Type B pancreatic cell (in vitro differentiated cells): ENCODE measurements at places on chromosomes 12 and 14. TPM values are rescaled to one million over a fixed set of nuclear protein-coding genes. Genes with fewer than 3 reads are reported as not detected.

GRCh38 chr14:101060171-101060601 lies 156.7 kb upstream of the RTL1 start:
- no peak for DNase-seq

Gene LUM
- 32.8 and 49.5 TPM in 2 replicates for total RNA-seq

Gene LRIG3
- 32.4 and 51.4 TPM in 2 replicates for total RNA-seq

DNA sequence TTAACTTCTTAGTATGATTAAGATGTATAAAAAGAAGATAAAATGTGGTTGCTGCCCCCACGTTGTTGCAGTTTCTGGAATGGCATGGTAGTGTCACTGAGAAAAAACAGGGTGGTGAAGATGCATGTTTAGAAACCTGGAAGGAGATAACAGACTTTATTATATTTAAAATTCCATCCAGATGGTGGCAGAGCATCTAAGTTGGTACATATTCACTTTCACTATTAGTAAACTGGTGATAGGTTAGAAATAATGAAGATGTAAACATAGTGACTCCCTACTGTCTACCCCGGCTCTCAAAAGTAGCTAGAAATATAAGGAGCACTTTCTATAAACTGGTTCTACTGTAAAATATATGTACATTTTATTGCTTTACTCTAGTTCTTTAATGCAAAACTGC lies 279.3 kb downstream of the NPAS3 start:
- DNase-seq, result no peak

- no peak for DNase-seq
These were observed 105.0 kb downstream of the SNAPC1 start for GRCh38 chr14:61866932-61867920.

Gene FLVCR2
- total RNA-seq, result 5.6 and 11.8 TPM in 2 replicates

Gene C12orf54
- total RNA-seq, result not detected in 2 replicates

Gene SIX6
- not detected in 2 replicates for total RNA-seq

DNA sequence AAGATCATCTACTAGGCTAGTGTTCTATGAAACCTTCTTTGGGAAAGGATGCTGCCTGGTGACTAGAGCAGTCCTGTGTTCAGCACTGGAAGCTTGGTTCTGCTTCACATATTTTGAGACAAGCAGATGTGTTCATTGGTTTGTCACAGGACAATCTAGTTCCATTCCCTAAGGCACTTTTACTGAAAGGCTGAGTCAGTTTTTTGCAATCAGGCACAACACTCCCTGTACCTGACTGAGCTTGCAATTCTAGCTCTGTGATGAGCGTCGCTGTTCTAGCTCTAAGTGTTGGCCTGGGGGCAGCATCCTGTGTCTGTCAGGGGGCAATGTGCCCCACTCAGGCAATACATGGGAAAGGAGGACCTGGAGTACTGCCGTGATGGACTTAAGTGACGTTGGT lies 144.4 kb downstream of the CAND1 start:
- DNase-seq, result no peak

DNA sequence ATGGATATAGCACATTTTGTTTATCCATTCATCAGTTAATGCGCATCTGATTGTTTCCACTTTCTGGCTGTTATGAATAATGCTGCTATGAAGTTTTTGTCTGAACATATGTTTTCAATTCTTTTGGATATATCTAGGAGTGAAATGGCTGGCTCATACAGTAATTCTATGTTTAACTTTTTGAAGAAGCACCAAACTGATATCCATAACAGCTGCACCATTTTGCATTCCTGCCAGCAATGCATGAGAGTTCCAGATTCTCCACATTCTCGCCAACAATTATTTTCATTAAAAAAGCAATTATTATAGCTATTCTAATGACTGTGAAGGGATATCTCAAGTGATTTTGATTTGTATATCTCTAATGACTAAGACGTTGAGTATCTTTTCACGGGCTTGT lies 89.9 kb upstream of the PPP4R3A start:
- DNase-seq, result no peak

- no peak for DNase-seq
These were observed 1.9 kb downstream of the NTN4 start for GRCh38 chr12:95788637-95789036.

DNA sequence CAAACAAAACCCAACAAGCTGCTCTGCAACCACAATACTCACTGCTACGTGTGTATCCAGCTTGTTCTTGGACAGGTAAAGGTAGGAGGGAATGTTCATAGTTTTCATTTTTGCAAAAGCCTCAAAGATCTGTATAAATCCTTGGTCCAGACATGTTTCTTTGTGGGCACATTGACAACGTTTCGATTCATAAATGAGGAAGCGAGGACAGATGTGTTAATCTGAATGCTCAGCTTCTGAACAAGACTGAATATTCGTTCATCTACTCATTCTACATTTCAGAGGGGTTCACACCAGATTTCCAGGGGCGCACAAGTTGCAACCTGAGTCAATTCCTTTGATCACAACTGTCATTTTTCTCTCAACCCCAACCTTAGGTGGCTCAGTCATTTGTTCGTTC lies 134.4 kb downstream of the LLPH start:
- no peak for DNase-seq

- no peak for DNase-seq
These were observed 193.9 kb downstream of the FUT8 start for GRCh38 chr14:65606460-65606859.

DNA sequence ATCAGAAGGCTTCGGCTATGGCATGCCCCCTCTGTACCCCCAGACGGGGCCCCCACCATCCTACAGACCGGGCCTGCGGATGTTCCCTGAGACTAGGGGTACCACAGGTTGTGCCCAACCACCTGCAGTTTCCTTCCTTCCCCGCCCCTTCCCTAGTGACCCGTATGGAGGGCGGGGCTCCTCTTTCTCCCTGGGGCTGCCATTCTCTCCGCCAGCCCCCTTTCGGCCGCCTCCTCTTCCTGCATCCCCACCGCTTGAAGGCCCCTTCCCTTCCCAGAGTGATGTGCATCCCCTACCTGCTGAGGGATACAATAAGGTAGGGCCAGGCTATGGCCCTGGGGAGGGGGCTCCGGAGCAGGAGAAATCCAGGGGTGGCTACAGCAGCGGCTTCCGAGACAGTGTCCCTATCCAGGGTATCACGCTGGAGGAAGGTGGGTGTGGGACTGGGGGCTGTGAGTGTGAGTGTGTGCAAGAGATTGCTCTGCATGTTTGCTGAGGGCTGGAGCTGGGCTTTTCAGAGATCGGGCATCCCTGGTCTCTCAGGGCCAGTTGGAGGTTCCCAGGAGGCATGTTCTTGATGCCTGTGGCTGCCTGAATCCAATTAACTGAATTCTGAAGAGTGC lies 8.6 kb downstream of the NFATC4 start:
- DNase-seq, result no peak

DNA sequence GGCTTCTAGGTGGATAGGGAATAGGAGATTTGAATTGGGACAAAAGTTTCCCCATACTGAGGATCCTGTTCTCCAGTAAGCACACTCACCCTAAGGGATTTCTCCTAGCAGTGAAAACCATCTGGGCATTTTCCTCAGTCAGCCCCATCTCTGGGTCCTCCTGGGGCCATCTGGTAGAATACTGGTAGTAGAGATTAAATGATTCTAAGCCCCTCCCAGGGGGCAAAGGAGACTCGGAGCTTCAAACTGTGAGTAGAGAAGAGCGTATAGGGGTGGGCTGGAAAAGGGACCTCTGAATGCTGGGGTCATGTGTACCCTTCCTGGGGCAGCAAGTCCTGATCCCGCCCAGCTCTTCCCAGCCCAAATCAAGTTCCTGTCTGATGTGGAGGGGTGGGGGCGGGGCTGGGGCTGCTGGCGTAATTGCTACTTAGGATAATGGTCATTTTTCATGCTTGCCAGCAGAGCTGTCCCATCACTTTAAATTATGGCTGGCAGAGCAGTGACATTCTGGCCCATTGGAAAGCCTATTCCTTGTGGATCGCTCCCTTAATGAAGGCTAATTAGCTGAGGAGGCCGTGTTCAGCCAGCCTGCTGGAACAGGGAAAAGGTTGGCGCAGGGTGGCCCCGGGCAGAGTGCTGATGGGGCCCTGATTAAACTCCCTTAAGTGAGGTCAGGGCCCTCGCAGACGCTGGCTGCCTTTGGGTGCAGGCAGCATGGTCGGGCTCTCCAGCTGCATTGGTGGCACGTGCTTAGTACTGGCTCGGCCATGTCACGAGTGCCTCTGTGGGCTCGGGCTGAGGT lies 127.8 kb downstream of the TSPAN9 start:
- no peak for DNase-seq

Gene TBC1D30
- 2.8 and 5.6 TPM in 2 replicates for total RNA-seq

GRCh38 chr12:118052324-118053070 lies 8.5 kb downstream of the WSB2 start:
- no peak for DNase-seq

GRCh38 chr12:62963486-62964041 lies 28.6 kb upstream of the PPM1H start:
- no peak for DNase-seq

Gene GLI1
- total RNA-seq, result 3.5 and 22.7 TPM in 2 replicates

DNA sequence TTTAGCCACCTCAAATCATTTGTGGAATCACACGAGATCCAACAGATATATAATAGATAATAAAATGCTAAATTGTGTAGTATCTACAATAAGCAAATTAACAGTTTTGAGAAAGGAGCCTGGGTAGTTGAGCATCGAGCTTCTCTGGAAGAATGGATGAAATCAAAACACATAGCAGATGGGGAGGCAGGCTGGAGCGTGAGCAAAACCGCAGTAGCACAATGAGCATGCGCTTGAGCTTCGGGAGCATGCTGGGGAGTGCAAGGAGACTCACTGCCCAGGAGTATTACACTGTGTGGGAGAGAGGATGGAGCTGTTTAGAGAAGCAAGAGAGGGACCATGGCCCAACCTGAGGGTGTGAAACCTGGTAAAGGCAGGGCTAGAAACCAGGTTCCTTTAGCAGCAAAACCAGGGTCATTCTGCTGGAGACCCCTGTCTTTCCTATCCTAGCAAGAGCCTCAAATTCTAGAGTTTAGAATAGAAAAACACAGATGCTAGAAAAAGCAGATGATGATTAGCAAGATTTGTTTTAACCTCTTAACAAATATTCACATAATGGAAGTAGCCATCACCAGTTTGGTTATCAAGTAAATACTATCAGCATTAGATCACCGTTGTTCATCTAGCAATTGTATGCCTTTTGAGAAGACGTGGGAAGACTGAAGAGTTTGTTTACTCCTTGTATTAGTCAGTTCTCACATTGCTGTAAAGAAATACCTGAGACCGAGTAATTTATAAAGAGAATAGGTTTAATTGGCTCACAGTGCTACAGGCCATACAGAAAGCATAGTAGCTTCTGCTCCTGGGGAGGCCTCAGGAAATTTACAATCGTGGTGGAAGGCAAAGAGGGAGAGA lies 484.8 kb downstream of the EGLN3 start:
- no peak for DNase-seq

Gene SLC38A1
- total RNA-seq, result 99.8 and 174 TPM in 2 replicates

DNA sequence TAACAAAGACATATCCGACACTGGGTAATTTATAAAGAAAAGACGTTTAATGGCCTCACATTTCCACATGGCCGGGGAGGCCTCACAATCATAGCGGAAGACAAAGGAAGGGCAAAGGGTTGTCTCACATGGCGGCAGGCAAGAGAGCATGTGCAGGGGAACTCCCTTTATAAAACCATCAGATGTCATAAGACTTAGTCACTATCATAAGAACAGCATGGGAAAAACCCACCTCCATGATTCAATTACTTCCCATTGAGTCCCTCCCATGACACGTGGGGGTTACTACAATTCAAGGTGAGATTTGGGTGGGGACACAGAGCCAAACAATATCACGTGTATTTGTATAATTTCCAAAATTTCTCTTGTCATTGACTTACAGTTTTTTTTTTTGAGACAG lies 5.5 kb upstream of the LMNTD1 start:
- no peak for DNase-seq

- DNase-seq, result no peak
These were observed 68.0 kb upstream of the OSBPL8 start for GRCh38 chr12:76627346-76628135.

GRCh38 chr14:57960946-57961785 lies 95.3 kb upstream of the SLC35F4 start:
- no peak for DNase-seq

Gene LTB4R
- 5.1 and 8.8 TPM in 2 replicates for total RNA-seq

DNA sequence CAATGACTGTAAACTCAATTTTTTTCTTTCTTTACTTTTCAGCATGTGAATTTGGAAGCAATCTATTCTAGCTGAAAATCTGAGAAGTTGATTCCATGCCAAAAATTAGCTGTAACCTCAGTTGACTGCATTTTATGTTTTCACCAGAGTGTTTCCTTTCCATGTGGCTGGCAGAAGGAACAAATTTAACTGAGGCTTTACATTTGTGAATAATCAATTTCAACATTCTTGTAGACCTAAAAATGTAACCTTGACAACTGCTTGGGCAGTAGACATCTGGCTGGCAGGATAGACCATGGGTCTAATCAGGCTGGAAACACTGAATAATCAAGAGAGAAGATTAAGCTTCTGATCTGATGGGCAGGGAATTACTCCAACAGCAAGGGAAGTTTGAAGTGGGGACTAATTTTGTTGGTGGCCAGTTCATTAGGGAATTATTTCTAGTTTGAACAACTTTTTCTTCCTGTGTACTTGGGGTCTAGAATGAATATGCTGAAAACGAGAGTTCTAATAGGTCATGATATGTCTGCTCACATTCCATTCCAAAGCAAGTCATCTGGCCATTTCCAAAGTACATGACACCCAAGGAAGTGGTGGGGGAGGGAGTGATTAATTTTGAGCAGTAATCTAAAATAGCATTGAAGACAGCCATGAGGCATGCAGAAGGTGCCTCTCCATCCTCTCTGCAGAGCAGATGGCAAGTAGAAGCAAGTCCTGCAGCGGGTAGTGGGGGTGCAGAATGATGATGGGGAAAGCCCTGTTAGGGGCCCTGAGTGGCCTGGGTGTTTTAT lies 68.2 kb downstream of the ATP23 start:
- no peak for DNase-seq

- no peak for DNase-seq
These were observed 293.4 kb downstream of the EGLN3 start for GRCh38 chr14:33657476-33657875.

Gene NPFF
- not detected in 2 replicates for total RNA-seq

Gene CLEC6A
- not detected in 2 replicates for total RNA-seq

Gene ACOT6
- not detected in 2 replicates for total RNA-seq

- peak; percentile 13 for DNase-seq
These were observed 46.0 kb downstream of the SH2B3 start for GRCh38 chr12:111451649-111452129.
